ENCODE measurements at places on chromosomes 6 and 20.

DNA sequence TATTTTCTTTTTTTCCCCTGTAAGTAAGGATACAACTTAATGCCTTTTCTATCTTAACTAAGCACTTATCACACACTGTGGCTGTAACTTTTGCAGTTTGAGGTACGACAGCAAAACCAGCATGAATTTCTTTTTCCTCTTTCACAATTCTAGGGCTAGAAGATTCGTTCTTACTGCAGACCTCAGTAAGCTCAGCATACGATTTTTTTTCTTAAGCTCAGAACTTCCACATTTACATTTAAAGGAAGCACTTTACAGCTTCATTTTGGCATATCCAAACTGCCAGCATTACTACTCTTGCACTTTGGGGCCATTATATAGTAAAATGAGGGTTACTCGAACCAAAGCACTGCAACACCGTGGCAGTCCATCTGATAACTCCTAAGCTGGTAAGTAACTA, 889 bp upstream of the CHMP4B start:
- no peak for DNase-seq

- DNase-seq = no peak
These were observed 38.3 kb downstream of the SLC22A23 start for GRCh38 chr6:3418496-3419060.

- DNase-seq = no peak
These were observed 322.1 kb downstream of the TAF4 start for GRCh38 chr20:61743606-61744005.

GRCh38 chr6:157047951-157048350, 270.8 kb downstream of the ARID1B start:
- DNase-seq = no peak

GRCh38 chr20:9935285-9935684, 96.4 kb upstream of the PAK5 start:
- no peak for DNase-seq

DNA sequence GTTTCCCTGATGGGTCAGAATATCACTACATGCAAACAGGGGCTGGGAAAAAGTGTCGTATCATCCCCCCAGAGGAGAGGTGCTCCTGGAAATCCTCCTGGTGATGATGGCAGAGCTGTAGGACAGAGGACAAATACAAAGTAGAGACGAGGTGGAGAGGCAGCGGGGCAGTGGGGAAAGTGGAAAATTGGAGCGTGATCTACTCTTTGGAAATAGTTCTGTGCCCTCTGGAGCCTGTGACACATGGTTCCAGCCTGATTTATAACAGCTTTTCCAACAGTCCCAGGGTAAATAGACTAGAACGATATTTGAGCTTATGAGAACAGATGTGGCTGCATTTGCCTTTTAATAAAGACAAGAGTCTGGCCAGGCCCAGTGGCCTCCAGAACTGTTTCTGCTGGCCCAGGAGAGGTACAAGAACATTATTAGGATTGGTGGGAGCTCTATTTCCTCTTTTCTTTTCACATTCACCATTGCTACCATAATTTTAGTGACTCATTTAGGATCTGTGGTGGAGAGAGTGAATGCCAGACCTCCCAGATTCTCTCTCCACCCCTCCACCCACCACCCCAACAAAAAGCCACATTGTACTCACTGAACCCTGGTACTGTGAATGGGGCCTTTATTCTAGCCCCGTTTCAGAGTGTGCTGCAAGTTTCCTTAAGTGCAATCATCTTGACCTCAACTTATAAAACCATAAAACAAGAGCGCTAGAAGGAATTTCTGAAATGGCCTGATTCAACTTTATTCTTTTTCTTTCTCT, 78.3 kb downstream of the BTBD3 start:
- DNase-seq = no peak

GRCh38 chr6:80771941-80772340, 665.5 kb downstream of the BCKDHB start:
- DNase-seq = no peak

- DNase-seq = no peak
These were observed 14.1 kb downstream of the DAAM2 start for GRCh38 chr6:39806278-39806677.

DNA sequence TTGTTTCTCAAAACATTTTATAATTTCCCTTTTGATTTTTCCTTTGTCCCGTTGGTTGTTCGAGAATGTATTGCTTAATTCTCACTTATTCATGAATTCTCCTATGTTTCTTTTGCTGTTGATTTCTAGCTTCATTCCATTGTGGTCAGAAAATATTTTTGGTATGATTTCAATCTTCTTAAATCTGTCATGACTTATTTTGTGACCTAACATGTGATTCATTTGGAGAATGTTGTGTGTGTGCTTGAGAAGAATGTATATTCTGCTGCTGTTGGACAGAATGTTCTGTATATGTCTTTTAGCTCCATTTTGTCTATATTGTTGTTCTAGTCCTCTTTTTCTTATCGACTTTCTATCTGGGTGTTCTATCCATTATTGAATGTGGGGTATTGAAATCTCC, 286.2 kb upstream of the RNF217 start:
- DNase-seq = no peak

DNA sequence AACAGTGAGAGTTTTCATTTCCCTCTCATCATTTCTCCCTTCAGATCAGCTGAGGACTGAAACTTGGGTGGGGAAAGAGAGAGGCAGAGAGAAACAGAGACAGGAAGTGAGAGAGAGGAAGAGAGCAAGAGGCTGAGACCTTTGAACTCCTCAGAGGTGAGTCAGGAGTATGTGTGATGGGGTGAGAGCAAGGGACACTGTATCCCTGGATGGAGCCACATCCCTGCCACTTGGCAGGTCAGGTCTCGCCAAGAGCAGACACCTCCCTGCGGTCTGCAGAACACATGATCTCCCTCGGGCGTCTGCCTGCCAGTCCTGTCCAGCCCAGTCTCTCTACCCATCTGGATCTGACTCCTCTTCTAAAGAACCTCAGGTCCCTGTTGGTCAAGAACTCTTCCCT, 62.7 kb upstream of the SYNDIG1 start:
- no peak for DNase-seq

- DNase-seq = no peak
These were observed 26.5 kb downstream of the EIF2S2 start for GRCh38 chr20:34085544-34086040.

- no peak for DNase-seq
These were observed 15.3 kb upstream of the ZSCAN23 start for GRCh38 chr6:28458568-28458967.

DNA sequence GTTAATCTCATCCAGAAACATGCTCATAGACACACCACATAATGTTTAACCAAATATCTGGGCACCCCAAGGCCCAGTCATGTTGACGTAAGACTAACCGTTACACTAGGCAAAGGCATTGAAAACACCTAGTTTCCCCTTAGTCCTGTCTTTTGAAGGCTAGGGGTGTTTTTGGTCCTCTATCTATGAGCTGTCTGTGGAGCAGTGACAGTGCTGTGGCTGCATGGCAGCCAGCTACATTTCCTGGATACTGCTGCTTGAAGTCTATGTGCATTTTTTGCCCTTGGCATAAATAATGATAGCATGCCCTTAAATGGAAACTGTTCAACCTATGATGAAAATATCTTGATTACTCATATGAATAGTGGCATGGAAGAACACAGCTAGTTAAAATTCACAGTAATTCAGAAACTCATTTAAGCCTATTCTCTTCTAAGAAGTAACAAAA, 18.6 kb downstream of the FARS2 start:
- no peak for DNase-seq

DNA sequence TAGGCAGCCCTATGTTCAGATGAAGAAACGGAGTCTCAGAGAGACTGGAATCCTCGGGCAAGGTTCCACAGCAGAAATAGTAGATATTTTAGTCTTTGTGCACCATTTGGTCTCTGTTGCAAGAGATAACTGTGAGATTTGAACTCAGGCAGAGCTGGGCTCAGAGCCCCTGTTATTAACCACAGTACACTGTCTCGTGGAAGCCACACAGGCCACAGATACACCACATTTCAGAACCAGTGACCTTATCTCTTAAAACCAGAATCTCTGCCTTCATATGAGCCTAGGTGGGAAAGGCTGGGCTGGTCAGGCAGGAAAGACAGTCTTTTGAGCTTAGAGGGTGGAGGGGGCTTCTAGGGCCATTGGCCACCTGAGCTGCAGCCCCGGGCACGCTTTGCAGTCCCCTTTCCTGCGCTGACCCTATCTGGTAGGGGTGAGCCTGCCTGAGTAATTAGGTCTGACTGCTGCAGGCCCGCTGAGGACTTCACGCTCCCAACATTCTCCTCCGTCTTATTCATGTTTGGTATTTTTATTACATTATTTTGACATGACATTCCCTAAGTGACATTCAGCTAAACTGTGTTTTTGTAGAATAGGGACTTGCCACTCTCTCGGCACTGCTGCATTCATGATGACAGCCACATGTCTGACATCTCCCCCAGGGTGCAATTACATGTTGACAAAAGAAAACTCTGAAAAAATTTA, 71.1 kb downstream of the KCNB1 start:
- no peak for DNase-seq

DNA sequence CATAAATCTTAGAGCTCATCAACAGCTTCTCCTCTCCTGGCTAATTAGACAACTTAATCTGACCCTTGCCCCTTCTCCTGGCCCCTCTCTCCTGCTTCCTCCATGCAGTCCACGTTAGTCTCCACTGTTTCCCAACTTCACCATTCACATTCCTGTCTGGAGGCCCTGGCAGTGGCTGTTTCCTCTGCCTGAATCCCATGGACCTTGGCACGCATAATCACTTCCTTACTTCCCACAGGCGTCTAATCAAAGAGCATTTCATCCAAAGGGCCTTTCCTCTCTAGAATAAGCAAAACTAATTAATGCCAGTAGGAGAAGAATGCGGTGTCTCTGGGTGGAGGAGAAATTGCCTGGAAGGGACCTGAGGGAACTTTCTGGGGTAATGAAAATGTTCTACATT, 16.4 kb upstream of the XRN2 start:
- no peak for DNase-seq

DNA sequence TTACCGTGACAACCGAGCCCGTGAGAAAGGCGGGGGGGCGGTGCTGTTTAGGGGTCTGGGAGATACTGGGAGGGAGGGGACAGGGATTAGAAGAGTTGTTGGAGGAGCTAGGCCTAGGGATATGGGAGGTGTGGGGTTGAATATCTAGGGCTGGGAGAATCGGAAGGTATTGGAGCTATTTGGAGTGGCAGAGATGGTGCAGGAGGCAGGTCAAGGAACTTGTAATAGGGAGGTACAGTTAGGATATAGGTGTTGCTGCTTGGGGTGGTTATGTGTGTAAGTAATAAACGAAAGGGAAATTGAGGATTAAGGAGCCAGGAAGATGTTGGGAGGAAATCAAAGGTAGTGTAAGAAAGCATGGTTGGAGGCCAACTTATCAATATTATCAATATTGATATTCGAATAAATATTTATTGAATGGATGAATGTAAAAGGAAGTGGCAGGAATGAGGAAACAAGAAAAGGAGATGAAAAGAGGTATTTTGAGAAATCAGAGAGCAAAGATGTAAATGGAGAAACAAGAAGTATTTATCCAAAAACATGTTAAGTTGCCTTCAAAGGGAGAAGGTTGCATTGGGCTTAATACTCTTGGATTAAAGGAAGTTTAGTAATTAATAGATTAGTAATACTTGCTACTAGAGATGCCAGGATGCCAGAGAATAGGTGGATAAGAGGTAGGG, 602 bp downstream of the PPP1R11 start:
- no peak for DNase-seq

DNA sequence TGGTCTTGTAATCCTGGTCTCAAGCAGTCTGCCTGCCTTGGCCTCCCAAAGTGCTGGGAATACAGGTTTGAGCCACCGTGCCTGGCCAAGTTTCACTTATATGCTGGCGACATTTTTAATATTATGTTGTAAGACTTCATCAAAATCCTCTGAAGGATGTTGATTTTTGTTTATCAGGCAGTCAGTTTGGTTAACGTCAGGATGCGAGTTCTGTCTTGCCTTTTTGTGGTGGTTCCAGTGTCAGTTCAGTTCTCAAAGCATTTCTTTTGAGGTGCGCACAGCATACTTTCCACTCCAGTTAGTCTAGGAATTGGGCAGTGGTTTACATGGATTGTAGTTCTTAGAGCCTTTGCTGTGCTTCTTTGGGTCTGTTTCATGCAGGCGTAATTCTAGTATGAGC, 24.9 kb downstream of the SCAF8 start:
- no peak for DNase-seq

GRCh38 chr6:109770779-109771178, 79.7 kb downstream of the FIG4 start:
- DNase-seq = no peak

GRCh38 chr6:110622912-110623578, 146.6 kb upstream of the SLC22A16 start:
- no peak for DNase-seq

GRCh38 chr6:154548130-154548830, 37.8 kb upstream of the CNKSR3 start:
- DNase-seq = no peak

DNA sequence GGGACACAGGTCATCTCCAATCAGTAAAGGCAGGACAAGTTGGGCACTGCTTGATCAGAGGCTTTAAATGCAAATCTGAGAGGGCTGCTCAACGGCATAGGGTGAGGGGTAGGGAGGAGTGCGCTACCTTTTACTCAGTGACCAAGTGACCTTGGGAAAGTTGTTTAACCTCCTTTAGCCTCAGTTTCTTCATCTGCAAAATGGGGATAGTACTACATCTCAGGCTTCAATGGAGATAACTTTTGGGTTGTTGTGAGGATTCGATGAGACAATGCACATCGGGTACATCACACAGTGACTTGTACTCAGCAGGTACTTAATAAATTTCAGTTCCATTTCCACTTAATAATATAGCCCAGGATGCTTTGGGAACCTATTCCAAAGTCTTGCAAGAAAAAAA, 22.6 kb downstream of the MDGA1 start:
- no peak for DNase-seq

DNA sequence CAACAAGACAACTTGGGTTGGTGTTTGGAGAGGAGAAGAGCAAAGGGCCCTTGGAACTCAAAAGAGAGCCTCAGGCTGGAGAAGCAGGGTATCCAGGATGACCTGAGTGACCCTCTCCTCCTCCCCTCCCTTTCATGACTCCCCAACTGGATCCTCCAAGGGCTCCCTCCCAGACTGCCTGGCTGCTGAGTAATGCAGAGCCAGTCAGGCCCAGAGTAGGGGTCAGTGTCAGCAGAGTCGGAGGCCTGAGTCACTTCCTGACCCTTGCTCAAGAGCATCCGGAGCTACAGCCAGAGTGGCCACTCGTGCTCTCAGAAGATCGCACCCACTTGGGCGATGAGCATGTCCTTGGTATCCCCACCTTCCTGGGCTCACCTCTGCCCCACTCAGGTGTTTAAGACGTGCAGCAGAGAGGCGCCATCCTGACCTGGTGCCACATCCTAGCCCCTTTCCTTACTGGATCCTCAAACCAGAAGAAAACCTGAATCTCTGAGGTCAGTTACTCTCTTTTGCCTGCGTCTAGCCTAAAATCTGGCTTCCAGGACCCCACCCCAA, 2.8 kb upstream of the MAPK13 start:
- no peak for DNase-seq

GRCh38 chr20:47244451-47244850, 112.0 kb downstream of the ZMYND8 start:
- DNase-seq = no peak

DNA sequence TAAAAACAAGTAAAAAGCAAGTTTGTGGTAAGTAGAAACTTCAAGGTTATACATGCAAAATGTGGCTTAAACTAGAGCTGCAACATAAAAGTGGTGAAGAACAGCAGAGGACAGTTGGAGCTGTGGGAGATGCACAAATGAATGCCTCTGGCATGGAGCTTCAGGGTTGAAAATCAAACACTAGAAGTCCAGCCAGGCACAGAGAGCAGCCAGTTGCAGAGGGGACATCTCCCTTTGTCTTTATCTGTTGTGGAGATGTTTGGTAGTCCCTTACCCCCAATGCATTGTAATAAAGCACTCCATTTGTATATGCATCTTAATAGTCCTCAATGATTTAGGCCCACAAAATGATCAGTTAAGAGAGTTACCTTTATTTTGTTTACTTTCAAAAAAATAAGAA, 73.1 kb upstream of the C20orf144 start:
- no peak for DNase-seq
